Stimulated activated CD8-positive, alpha-beta memory T cell treated with anti-CD3 and anti-CD28 coated beads, Interleukin-2, amount 100 ng/mL, for 1 hour (primary cell): ENCODE measurements at places on chromosomes 5 and 9.

DNA sequence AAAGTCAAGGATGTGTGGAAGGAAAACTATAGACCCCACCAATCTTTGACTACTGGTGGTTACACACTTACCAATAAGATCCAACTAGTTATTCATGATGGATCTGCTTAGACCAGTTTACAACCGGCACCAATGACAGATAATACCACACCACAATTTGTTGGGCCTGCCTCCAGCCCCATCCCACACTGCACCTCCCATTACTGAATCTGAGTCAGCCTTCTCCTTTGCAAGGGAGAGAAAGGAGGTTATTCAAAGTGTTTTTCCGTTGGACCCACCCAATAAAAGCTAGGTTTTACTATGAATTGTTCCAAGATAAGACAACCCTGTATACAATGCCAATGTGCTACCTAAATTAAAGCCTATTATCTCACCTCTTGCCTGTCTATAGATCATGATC, 453.5 kb downstream of the MTRR start:
- DNase-seq = no peak

DNA sequence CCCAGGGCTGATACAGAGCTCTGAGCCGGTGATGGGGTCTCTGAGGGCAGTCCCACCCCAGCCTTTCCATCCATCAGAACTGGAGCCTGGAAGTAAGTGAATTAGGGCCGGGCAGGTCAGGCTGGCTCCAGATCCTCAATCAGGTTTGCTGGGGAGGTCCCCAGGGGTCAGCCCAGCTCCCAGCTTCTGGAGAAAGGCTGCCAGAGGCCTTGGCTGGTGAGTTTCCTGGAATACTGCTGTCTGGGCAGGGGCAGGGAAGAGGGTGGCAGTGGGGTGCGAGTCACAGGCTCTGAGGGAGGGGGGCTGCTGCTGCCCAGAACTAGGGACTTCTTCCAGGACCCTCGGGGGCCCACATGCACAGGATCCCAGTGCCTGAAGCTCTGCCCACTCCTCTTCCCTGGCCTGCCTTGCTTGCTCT, 200.6 kb upstream of the MVB12B start:
- DNase-seq = no peak

- peak; percentile 14 for DNase-seq
Observed at GRCh38 chr5:140145818-140146522, 20.2 kb downstream of the IGIP start.

GRCh38 chr5:56861893-56862485, 46.6 kb downstream of the MAP3K1 start:
- no peak for DNase-seq

DNA sequence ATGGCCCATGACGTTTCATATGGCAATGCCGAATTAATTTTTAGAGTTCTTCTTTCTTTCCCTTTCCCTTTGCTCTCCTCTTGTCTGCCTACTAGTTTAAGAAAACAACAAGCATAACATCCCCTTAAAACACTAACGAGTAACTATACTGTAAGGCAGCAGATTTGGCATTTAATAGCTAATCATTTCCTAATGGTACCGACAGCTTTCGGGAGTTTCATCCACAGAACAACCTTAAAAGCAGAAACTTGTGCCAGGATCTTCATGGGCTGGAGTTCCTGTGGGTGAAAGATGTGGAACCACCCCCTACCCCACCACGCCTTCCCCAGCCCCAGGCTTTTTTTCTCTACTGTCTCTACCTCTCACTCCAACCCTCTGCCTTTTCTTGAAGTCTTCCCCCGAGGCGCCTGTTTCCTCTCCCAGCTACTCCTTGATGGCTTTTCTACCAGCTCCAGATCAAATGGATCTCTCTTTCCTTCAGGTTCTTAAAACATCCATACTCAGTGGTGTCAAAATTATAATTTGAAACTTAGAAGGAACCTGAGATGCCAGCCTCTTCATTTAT, 319.5 kb downstream of the PIK3R1 start:
- no peak for DNase-seq

DNA sequence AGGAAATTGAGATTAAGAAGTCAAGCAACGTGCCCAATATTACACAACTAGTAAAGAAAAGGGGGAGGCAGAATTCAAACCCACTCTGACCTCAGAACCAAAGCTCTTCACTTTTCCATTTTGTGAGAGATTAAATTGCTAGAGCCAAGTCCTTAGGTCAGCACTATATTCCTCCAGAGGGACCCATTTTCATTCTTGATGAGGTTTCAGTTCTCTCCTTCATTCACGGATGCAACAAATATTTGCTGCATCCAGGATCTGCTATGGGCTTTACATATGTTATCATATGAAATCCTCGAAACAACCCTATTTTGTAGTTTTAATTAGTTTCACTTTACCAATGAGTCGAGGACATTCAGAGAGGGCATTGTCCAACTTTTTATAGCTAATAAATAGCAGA, 239.2 kb downstream of the EFNA5 start:
- no peak for DNase-seq

DNA sequence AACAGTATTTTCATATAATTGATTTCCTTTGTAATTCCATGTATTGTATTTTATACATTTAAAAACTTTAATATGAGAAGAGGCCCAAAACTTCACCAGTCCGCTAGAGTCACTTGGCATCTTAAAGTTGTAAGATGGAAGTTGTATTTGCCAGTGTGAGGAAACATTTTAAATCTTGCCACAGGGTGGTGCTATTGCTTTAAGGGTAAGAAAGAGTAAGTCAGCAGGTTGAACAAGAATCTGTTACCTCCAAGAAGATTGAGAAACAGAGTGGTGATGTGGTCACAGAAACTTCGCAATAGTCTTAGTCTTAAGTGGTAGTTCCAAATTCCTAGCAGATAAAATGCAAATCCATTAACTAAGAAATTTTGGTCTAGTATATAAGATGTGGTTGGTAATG, 39.8 kb upstream of the RANBP6 start:
- DNase-seq = no peak

DNA sequence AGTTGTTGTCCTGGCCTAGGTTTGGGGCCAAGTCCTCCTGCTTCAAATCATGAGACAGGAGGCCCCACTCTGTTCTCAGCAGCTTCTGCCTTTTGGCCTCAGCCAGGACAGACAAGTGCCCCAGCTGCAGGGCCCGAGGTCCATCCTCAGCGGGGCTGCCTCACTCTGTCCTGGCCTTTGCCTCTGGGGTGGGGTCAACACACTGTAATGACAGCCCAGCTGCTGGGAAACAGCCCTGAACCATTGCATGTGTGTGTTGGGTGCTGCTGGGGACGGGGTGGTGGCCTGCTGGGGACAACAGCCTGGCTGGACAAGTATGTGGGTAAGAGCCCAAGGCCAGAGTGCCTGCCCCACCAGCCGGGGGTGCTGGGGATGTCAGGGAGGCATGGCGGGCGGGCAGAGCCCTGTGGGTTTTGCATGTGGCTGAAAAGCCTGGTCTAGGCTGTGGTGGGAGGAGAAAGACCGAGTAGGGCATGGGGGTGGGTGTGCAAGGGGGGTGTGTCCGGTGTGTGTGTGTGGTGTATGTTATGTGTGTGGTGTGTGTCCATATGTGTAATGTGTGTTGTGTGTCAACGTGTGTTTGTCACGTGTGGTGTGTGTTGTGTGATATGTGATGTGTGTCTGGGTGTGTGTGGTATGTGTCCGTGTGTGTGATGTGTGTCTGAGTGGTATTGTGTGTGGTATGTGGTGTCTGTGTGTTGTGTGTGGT, 71.7 kb downstream of the KCNT1 start:
- no peak for DNase-seq

- DNase-seq = no peak
Observed at GRCh38 chr9:27437652-27438373, 86.3 kb upstream of the IFNK start.

DNA sequence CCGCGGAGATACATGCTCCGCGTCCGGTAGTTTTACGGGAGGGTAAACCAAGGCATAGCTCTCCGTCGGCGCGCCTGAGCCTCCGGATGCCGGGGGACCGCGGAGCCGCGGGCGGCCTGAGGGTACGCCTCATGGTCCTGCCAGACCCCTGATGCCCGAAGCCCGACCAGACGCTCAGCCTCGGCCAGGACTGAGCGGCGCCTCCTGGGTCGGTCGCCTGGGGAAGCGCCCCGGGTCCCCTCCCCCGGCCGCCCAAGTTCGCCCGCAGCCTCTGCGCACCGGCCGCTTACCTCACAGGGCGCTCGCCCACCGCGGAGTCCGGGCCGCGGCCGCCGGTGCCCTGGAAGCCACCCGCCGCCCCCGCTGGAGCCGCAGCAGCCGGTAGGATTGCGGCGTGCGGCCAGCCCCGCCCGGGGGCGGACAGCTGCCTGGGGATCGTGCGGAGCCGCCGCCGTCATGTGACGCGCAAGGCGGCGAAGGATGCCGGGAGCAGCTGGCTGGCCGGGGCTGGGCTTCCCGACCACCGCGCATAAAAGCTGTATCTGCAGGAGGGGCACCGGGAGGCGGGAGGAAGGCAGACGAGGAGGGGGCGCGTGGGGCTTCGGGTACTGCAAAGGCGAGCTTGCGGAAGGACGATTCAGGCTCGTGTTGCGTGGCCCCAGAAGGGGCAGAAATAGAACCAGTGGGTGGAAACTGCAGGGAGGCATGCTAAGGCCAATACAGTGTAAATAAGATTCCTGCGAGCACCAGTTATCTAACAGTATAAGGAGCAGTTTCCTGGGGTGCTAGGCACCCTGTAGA, at the start of gene FBXO10:
Gene FBXO10 (minus strand): TSS at position 460 of the 801 bp plus-strand sequence. CDS start 34,612 bp downstream, outside the sequence.
- DNase-seq = no peak
